ENCODE measurements at places on chromosomes 12 and 14.
A peak's percentile ranks its signal among the peaks of the same experiment; 100 is the strongest.

DNA sequence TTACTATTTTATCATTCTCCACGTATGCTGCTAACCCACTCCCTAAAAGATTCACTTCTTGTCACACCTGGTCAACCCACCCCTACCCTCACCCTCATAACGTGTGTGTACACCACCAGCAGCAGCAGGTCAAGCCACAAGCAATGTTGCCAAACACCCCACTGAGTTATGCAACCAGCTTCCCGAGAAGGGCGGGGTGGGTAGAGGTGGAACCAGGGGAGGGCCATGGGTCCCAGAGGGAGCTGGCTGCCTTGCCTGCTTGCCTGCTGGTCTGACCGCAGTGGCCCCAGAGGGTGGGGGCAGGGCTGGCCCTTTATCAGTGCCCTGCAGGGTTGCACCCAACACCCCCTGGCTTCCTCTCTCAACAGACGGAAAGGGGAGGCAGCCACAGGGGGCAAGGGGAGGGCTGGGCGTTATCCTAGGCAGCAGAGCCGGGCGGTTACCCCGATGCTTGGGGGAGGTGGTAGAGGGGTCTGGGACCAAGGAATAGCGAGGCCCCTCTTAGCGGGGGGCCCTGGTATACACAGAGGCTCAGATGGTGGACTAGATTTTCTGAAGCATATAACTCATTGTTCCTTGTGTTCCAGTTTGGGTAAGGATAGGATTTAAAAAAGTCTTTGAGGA is 3.5 kb upstream of the NFE2 start:
- no peak for DNase-seq

- DNase-seq = no peak
Measured at GRCh38 chr12:101680240-101680639, 17.2 kb upstream of the CHPT1 start.

DNA sequence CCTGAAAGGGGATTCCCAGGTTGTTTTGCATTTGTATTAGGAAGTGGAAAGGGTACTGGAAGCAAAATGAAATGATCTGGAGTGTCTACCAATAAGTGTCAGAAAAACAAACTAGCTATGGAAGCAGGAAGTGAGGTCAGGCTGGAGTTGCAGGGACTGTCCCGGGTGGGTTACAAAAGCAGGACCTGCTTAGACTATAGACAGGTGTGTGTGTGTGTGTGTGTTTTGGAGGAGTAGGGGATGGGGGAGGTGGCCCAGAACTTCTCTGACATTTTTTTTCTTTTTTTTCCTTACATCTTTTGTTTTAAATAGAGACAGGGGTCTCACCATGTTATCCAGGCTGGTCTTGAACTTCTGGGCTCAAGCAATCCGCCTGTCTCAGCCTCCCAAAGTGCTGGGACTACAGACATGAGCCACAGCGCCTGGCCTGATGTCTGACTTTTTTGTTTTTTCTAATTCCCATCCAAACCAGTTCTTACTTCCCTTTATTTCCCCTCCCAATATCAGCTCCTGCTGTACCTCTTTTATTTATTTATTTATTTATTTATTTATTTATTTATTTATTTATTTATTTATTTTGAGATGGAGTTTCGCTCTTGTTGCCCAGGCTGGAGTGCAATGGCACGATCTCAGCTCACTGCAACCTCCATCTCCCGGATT is 512 bp upstream of the RND1 start:
- DNase-seq = no peak

DNA sequence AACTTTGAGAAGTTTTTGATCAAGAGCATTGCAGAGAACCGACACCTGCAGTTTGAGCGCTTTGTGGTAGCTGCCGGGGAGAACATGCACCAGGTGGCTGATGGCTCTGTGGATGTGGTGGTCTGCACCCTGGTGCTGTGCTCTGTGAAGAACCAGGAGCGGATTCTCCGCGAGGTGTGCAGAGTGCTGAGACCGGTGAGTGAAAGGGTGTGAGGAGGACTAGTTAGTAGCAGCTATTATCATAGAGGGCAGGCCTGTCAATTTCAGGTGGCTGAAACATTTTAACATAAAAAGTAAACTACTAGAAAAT is 27.0 kb upstream of the HIGD1C start:
- no peak for DNase-seq

GRCh38 chr14:100213587-100213955 is 25.4 kb upstream of the YY1 start:
- DNase-seq = no peak

- DNase-seq = peak; percentile 64
Measured at GRCh38 chr12:119938049-119938667, 50.9 kb upstream of the BICDL1 start.

GRCh38 chr14:101082036-101082435 is 178.5 kb upstream of the RTL1 start:
- no peak for DNase-seq

- peak; percentile 66 for DNase-seq
Measured at GRCh38 chr12:51262758-51263177, 7.4 kb downstream of the SMAGP start.

DNA sequence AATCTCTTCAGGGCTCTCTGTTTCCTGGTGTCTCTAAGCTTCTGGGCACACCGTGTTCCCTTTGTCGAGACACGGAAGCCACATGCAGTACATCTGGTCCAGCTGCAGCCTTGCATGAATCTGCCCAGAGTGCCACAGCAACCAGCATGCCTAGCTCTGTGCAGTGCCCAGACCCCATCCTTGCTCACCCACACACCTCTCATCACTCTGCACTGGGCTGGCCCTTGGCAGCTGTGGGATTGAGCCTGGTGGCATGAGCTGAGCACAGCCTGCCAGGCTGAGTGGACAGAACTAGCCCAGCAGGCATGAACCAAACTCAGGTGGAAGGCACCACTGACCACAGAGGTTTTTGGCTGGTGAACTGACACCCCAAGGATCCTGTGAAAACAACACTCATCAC is 279.9 kb downstream of the ATXN7L3B start:
- no peak for DNase-seq

GRCh38 chr12:41920355-41920754 is 224.3 kb downstream of the GXYLT1 start:
- DNase-seq = no peak

DNA sequence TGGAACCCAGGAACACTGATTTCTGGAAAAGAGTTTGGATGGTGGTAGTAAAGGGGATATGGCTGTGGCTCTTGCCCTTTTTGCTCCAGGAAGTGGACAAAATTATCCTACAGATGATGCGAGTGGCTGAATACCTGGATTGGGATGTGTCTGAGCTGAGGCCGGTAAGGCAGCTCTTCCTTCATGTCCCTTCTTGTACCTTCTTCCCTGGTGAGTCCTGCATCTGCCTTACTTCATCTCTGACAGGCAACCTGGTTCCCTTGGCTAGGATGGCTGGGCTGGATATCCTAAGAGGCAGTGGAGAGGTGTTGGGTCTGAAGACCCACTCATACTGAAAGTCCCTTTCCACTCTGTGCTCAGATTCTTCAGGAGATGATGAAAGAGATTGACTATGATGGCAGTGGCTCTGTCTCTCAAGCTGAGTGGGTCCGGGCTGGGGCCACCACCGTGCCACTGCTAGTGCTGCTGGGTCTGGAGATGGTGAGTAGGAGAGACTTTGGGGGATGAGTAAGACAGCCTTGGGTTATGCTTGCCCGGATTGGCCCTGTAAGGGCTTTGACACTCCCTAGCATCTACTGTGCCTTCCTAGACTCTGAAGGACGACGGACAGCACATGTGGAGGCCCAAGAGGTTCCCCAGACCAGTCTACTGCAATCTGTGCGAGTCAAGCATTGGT is 8.0 kb downstream of the DGKA start:
- no peak for DNase-seq

- DNase-seq = no peak
Measured at GRCh38 chr12:20123465-20123864, 244.9 kb upstream of the PDE3A start.

DNA sequence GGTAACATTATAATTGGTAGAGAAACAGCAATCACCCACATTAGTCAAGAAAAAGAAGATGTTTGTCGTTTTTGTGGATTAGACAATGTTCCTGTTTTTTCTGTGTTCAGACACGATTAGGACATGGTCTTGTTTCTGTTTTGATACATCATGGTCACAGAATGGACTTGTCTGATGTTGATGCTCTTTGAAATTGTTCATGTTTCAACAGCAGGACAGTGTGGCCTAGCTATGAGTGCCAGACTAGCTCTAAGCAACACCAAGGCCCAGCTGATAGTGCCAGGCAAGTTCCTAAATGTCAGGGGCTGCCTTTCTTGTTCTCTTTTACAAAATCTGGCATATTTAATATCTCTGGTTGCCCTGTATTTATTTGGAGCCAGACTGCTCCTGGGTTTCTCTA is 40.9 kb upstream of the TOMM20L start:
- DNase-seq = no peak

GRCh38 chr14:61609884-61610283 is 85.4 kb upstream of the HIF1A start:
- DNase-seq = no peak

DNA sequence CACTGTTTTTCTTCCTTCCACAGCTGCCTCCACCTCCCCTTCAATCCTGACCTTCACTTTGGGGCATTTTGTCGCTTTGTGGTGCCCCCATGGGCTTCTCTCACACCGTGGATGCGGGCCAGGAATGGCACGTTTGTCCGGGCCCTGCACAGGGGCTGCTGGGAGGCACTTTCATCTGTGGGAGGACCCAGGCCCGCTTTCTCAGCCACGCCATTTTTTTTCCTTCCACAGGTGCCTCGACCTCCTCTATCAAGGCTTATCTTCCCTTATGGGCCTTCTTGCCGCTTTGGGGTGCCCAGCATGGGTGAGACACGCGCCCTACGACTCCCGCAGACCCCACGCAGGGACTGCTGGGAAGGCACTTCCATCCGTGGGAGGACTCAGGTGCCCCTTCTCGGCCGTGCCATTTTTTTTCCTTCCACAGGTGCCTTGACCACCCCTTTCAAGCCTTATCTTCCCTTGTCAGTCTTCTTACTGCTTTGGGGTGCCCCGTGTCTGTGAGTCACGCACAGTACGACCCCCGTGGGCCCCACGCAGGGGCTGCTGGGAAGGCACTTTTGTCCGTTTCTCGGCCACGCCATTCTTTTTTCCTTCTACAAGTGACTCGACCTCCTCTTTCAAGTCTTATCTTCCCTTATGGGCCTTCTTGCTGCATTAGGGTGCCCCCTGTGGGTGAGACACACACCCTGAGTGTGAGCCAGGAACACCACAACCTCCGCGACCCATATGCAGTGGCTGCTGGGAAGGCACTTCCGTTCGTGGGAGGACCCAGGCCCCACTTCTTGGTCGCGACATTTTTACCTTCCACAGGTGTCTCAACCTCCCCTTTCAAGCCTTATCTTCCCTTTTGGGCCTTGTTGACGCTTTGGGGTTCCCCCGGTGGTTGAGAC is 270.7 kb downstream of the ALG10 start:
- no peak for DNase-seq

Measured in fibroblast of mammary gland (primary cell).